ENCODE measurements at places on chromosomes 3 and 15.
A peak's percentile ranks its signal among the peaks of the same experiment; 100 is the strongest.

GRCh38 chr15:63759752-63760151 is 74.0 kb downstream of the HERC1 start:
- DNase-seq = no peak

DNA sequence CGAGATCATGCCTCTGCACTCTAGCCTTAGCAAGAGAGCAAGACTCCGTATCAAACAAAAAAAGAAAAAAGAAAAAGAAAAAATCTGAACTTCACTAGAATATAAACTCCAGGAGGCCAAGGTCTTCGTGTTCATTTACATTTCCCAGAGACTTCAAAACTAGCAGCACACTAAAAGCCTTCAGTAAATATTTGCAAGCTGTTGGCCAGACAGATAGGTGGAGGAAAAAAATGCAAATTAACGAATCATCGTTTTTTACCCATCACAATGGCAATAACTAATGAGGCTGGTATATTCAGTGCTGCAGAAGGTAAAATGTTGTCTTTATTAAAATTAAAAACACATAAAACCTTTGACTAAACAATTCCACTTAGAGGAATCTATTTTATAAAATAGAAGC is 80.6 kb downstream of the CLASP2 start:
- no peak for DNase-seq

GRCh38 chr3:97778152-97778551 is 13.6 kb downstream of the ARL6 start:
- DNase-seq = peak; percentile 5

GRCh38 chr3:189683546-189684255 is 52.5 kb downstream of the TP63 start:
- peak; percentile 5 for DNase-seq

DNA sequence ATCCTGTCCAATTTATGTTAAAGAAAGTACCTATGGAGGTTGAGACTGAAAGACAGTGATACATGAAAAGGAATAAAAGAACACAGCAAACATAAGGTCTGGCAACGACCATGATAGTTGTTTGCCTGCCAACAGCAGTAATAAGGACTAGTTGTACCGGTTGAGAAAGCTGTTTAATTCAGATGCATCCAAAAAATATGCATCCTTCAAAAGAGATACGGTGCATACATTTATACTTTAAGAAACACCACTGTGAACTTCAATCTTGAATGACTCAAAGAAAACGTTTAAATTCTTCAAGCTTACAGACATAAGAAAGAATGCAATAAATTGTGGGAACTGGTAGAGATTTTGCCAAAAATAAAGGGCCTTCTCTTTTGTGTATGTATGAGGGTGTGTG is 492.1 kb downstream of the NLGN1 start:
- no peak for DNase-seq

DNA sequence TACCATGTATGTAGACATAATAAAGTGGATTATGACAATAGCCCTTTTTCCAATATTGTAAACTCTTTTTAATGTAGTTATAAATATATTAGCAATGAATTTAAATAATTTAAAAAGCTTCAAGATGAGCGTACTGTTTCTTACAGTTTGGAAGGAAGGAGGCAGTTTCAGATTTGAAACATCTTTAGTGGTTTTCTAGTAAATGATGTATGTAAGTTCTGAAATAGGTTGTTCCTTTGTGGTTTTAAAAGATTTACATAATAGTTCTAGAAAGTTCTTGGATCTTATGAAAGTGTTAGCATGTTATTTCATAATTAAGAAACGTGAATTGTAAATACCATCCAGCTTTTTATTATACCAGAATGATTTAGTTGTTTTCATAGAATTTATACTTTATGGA is 16.0 kb downstream of the DNAJC19 start:
- no peak for DNase-seq

DNA sequence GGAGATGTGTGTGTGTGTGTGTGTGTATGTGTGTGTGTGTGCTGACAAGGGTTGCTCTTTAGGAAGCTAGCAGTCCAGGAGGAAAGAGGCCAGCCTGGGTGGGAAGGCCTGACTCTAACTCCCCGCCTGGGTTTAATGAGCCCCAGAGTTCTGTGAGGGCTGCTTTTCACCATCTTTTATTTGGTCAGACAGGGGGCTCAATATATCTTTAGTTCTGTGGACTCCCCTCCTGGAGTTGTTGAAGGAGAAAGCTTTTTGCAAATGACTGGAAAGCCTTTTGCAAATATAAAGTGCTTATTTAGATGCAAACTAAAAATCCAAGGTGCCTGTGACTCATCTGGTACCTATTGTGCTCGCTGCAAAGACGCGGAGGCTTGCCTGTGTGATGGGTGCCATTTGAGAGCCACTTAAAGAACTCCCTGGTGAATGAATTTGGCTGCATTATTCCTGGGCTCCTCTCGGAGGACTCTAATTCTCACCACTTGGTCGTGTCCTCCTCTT is 24.5 kb downstream of the DRD3 start:
- DNase-seq = no peak

DNA sequence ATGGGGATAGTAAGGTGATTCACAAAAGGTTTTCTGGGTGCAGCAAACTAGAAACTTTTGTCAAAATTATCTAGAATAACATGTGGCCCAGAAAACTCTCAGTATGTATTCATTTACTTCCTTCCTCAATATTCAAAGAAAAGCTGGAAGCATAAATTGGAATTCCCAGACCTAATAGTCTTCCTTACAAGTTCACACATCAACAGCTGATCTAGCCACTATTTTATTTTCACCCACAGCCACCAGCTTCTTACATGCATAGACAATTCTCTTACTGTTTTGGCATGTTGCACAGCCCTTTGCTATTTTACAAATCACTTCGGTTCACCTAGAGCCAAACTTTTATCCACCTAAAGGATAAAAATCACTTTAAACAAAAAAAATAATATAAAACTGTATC is 647.8 kb upstream of the CCDC54 start:
- no peak for DNase-seq

- DNase-seq = peak; percentile 94
These were observed 20.7 kb upstream of the FEM1B start for GRCh38 chr15:68256675-68257450.

DNA sequence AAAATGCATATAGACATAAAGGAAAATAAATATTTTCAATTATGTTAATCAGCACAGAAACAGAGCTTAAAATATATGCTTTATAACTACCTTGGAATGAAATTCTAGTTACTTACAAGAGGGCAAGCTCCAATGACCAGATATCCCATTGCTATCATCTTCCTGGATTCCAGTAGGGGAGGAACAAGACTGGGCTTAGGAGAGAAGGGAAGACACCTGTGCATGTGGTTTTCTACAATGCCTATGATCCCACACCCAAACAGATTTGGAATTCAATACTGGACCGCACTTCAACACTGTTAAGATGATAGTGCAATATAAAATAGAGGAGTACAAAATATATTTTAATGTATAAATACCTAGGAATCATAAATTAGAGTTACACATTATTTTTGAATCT is 79.6 kb downstream of the ARPP21 start:
- no peak for DNase-seq

DNA sequence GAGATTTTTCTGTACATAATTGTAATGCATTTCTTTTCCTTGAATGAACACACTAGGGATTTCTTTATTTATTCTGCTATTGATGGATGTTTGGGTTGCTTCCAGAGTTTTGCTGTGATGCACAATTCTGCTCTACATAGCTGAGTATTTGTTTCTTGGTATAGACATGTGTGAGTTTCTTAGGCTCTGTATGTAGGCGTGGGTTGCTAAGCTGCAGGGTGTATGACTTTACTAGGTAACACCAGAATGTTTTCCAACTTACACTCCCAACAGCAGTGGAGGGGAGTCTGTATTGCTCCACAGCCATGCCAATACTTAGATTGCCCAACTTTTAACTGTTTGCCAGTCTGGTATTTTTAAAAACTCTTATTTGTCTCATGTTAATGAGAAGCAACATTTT is 155.5 kb upstream of the TNIK start:
- peak; percentile 63 for DNase-seq

Measured in choroid plexus epithelial cell (primary cell).